ENCODE measurements at places on chromosomes 13 and 19.
A peak's percentile ranks its signal among the peaks of the same experiment; 100 is the strongest.

DNA sequence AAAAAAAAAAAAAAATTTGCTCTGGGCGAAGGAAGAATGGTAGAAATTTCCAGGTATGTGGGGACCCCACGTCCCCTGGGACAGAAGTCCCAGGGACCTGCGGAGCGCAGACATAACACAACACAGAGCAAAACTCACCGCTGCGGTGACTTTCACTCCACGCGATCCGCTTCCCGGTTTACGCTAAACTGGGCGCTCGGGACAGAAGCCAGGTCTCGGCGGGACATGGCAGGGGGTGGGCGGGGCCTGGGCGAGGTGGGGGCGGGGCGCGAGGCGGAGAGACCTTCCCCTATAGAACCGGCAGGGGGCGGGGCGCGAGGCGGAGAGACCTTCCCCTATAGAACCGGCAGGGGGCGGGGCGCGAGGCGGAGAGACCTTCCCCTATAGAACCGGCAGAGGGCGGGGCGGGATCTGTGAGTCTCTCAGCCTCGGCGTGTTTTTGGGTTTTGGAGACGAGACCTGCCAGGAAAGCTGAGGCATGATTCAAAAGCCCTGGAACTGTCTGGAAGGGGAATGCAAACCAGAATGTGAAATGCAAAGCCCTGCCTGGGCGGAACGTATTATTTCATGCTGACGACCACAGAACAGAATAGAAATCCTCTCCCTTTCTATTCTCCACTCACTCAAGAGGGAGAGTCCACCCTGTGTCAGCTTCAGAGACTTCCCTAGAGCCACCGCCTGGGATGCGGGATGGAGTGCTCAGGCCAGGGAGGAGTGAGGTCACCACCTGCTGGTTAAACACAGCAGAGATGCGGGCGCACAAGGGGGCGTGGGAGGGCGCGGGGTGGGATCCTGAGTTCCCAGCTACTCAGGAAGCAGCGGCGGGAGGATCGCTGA is 20.2 kb upstream of the ERVV-1 start:
- no peaks in the 10 kb centered on the region for H3K27me3 ChIP-seq
- H3K4me1 ChIP-seq = peaks cover 31% of the 10 kb centered on the region
- DNase-seq = peak; percentile 96
- peaks cover 9% of the 10 kb centered on the region for H3K36me3 ChIP-seq

DNA sequence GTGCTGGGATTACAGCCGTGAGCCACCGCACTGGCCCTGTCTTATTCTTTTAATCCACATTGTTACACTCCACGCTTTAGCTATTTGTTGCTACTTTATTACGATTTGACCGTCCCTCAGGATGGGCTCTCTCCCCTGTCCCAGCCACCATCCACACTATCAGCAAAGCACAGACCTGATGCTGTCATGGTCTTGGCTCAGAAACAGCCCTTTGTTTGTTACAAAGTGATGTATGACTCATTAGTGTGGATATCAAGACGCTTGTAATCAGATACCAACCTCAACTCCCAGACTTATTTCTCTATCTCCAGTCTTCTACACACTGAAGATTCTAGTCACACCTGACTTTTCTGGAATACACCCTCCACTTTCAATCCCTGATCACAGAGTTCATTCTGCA is 84.6 kb upstream of the FREM2 start:
- no peaks in the 10 kb centered on the region for H3K4me1 ChIP-seq
- H3K4me3 ChIP-seq = no peak overlapping the region
- no peaks in the 10 kb centered on the region for H3K36me3 ChIP-seq
- no peak overlapping the region for H3K27ac ChIP-seq
- peaks cover 10% of the 10 kb centered on the region for H3K27me3 ChIP-seq

DNA sequence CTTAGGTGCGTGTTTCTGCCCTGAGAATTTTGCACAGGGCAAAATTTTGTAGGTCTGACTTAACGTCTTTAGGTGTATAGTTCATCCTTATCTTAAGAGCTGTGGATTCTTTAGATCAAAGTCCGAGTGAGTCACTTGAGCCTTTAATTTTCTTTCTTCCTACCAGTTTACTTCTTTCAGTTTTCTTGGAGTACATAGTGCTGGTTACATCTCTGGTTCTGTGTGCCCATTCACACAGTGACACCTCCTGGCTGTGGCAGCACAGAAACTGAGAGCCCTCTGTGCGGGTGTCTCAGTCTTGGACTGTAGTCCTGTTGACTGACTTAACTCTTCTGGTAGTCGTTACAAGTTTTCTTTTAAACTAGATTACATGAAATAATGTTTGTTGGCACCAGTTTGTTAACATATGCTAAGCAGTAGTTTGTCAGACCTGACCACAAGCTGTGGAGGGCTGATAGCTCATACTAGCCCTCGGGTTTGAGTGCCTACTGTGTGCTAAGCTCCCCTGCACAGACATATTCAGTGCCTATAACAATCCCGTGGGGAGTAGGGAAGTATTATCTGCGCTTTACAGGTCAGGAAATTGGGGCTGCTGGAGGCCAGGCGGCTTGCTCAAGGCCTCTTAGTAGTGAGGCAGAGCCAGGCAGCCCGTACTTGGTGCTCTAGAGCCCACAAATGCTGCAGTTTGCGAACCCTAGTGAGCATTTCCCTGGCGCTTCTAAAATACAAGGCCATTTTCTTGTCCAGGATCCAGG is 1.6 kb downstream of the GATAD2A start:
- DNase-seq = no peak
- peak overlapping the region; percentile 93 for H3K27ac ChIP-seq

DNA sequence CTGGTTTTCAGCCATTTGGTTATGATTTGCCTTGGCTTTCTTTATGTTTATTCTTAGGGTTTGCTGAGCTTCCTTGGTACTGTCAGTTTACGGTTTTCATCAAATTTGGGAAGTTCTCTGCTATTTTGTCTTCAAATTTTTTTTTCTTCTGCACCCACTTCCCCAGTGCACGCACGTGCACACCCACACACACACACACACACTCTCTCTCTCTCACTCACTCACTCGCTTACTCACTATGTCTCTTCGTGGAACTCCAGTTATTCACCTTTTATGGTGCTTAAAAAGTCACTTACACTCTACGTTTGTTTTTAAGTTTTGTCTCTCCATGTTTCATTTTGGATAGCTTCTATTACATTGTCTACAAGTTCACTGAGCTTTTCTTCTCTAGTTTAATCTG is 7.1 kb downstream of the AKAP11 start:
- H3K4me3 ChIP-seq = no peak overlapping the region
- H3K4me1 ChIP-seq = peaks cover 11% of the 10 kb centered on the region
- H3K27me3 ChIP-seq = no peaks in the 10 kb centered on the region
- no peak overlapping the region for H3K27ac ChIP-seq
- DNase-seq = no peak

Measured in osteocyte (in vitro differentiated cells).